ENCODE measurements at places on chromosomes 4 and X. TPM values are rescaled to one million over a fixed set of nuclear protein-coding genes. Genes with fewer than 3 reads are reported as not detected.

The SPANXD gene
- not detected for total RNA-seq

The PGM2 gene
- 30.7 TPM for total RNA-seq

The CT45A5 gene
- total RNA-seq = not detected

The BMP3 gene
- 0.28 TPM for total RNA-seq

DNA sequence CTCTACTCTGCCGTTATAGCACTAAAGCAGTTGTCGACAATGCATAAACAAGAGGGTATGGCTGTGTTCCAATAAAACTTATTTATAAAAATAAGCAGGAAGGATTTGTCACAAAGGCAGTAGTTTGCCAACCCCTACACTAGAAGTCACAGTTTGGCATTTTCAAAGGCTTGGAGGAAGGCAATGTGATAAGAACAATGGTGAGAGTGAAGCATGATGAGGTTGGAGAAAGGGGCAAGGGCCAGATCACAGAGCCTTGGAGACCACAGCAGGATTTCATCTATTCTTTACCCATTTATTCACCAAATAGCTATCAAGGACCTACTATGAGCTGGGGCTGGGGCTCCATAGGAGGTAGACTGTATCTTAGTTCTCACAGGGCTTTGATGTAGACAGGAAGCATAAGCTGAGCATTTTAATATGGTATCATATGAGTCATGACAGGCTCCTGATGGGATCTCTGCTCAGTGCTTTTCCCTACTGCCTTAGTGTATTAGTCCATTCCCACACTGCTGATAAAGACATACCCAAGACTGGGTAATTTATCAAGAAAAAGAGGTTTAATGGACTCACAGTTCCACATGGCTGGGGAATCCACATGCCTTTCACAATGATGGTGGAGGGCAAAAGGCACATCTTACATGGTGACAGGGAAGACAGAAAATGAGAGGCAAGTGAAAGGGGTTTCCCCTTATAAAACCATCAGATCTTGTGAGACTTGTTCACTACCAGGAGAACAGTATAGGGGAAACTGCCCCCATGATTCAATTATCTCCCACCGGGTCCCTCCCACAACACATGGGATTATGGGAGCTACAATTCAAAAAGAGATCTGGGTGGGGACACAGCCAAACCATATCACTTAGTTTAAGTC is 58.9 kb downstream of the PPM1K start:
- no peak for DNase-seq

DNA sequence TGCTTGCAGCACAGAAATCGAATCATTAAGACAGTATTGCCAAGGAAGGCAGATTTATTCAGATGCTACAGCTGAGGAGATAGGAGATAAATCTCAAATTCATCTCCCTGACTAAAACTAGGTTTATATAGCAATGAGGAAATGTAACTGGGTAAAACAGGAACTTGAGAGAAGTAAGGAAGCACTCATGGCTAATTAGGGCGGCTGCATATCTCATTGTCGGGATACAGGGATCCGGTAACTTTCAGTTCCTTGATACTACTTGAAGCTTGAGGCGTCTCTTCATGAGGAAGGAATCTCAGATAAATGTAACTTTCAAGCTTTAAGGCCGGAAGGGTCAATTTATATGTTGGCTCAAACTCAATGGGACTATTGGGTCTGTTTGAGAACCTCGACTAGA is 129.2 kb upstream of the WDR1 start:
- no peak for DNase-seq

DNA sequence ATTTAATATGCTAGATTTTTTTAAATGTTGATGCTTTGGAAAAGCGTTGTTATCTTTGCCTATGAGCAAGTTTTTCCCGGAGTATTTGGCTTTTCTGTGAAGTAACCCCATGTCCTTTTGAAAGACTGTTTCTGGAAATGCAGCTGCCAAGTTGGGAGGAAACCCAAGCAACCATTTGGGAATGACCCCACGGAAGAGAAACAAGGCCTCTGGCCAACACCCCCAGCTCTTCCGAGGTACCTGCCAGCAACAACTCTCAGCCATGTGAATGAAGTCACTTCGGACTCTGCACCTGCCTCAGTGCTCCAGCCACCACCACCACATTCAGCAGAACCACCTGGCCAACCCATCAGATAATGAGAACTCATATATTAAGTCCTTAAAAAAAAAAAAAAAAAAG is 36.2 kb upstream of the DHRSX start:
- no peak for DNase-seq

DNA sequence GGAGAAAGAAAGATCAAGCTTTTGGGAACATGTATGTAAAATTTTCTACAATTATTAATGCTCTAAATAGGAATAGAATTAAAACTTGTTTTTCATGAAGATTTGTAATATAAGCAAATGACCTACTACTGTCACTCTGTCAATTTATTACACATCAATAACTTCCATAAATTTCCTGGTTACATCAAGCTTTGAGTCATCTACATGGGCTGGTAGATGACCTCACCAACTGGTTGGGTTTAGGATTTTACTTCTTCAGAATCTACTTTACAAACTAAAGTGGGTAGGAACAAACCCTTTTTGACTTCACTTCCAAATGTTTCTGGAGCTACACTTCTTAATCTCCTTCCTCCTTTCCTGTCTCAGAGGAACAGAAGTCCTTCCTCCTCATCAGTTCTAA is 12.0 kb upstream of the LRAT start:
- DNase-seq = no peak

GRCh38 chr4:38930707-38931106 is 63.1 kb downstream of the FAM114A1 start:
- DNase-seq = no peak

DNA sequence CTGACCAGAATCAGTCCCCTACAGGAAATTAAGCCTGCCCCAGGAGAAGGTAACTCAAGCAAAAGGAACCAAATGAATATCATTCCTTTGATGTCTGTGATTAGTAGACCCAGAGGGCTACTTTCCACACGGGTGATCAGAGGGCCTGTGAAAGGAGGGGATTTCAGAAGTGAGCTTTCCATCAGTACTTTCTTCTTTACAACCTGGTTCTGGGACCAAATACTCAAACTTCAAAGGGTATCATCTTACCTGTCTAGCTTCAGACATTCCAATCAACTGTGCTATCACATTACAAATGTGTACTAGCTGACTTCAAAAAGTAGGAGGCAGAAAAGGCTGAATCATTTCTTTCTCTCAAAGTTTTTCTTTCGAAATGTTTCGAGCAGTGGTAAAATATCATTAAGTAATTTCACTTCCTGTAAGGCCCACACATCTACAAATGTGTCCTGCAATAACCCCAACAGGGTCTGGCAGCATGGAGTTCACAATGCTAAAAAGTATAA is 23.9 kb downstream of the ACSL4 start:
- peak; percentile 83 for DNase-seq

DNA sequence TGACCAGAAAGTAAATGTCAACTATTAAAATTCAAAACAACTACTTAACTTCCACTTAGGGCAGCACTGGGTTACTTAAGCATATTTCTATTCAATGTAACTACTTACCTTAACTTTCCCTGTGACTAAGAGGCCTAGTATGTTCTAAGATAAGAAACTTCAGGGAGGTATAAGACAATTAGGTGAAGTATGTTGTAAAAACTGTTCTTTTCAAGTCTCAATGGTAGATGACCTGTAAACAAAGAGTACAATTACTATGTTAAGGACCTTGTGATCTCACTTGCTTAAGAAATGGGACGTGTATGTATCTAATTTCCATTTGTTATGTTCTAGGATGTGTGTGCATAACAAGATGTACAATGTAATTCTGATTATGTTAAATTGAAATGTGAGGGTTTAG is 960.5 kb downstream of the CCSER1 start:
- no peak for DNase-seq

DNA sequence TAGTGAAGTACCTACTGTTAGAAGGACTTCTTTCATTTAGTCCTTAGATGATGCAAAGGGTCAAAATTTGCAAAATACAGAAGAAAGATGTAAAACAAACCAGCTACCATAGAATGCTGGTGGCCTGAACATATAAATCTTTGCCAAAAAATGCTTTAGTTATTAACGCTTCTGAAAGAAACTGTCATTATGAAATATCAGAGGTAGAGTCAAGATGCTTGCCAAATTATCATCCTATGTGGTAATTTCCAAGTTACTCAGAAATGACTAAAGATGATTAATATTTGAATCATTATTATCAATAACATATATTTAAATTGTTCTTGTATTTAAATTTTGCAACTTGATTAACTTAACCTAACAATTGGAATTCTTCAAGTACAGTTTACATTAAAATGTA is 588.4 kb upstream of the FAM241A start:
- no peak for DNase-seq

DNA sequence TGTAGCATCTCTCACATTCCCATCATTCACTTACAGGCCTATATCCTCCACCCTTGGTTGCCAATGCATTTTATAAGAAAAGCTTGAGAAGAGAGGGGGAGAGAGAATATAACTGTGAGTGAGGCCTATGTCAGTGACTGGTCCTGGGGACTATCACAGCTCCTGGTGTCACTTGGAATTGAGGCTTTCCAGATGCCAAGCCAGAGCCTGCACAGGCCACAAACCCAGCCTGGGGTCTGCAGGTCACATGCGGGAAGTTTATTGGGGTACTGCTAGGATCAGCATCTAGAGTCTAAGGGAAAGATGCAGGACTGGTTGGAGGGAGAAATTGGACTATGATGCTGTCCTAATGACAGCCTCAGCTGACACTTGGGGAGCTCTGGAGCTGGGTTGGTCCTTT is 47.6 kb downstream of the RTL5 start:
- DNase-seq = no peak

DNA sequence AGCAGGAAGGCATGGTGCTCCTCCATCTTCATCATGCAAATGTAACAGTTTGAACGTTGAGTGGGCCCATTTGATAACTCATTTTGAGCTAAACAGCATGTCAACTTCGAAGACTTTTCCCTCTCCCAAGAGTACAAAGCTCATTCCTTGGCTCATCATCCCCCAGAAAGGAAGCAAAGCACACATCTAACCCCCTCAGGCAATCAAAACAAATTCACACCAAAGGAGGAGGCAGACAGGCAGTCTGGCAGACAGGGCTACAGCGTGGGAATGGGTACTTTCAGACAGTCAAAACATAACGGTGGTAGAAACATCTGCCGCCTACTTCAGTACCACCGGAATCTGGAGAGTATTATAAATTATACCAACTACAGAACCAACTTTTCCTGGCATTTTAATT is 81.7 kb downstream of the PCDH19 start:
- DNase-seq = no peak

DNA sequence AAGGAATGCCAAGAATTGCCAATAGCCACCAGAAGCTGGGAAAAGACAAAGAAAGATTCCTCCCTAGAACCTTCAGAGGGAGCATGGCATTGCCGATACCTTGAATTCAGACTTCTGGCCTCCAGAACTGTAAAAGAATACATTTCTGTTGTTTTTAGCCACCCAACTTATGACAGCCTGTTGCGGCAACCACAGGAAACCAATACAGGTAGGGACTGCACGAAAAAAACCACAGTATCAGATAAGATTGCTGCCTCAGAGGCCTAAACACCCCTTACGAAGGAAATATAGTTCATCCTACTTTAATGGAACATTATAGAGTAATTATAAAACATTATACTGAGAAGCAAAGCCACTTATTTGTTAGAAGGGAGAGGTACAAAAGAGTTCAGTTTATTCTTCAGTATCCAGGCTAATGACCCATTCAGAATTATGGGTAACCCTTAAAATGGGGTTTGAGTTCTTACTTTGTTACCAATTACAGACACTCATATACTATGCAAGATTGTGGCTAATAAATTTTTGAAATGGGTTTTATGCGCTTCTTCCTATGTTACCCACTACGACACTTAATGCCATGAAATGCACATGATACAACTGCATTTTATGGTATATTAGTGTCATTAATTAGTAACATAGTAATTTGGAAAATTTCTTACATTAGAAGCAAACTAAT is 37.4 kb upstream of the SMIM10L2A start:
- no peak for DNase-seq

GRCh38 chrX:19729761-19730160 is 157.6 kb downstream of the SH3KBP1 start:
- no peak for DNase-seq

- no peak for DNase-seq
Observed at GRCh38 chrX:20284992-20285391, 18.3 kb upstream of the RPS6KA3 start.

DNA sequence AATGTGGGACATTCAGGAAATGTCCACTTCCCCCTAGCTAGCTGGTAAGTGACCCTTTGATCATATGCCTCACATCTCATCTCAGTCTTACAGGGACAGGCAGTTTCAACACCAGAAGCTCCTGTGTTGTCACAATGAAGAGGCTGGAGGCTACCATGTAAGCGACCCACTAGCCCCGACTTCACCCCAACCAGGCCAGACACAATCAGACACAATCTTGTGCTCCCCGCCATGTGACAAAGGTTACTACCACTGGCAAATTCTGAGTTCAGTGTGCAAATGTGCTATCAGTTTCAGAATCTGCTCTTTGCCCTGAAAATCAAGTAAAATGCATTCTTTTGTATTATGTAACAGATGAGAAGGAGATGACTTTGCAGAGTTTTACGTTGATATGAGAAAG is 56.9 kb upstream of the STS start:
- DNase-seq = no peak

GRCh38 chr4:85102606-85103005 is 136.1 kb upstream of the WDFY3 start:
- no peak for DNase-seq

DNA sequence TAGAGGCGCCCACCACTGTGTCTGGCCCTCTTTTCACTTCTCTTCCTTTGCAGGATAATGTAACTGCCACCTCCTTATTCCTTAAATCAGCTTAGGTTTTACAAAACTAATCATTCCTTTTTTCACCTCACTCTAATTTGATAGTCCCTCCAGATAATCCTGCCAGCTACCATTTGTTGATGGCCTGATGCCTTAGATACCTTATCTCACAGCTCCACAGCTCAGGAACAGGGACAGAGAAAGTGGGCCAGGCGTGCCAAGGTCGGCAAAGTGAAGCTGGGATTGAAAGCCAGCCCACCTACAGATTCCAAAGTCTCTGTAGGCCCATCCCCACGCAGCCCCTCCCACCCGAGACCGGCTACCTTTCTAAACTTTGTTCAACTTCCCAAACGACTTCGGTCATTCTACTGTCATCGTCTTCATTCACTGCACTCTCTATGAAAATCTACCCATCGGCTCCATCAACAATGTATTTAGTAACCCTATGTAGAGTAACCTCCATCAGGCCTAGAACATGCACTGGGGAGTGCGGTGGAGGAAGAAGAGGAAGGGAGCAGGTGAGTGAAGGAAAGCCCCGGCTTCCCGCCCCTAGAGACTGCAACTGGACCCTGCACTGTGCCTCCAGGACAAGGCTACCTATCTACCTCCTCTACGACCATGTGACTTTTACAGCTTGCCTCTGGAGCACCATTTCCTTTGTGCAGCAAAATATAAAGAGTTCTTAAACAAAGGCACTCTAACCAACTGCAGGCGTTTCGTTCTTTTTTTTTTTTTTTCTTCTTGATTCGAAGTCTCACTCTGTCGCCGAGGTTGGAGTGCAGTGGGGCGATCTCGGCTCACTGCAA is 1.5 kb downstream of the CASP6 start:
- DNase-seq = no peak

- DNase-seq = no peak
Observed at GRCh38 chrX:46572340-46572936, 1.1 kb upstream of the CHST7 start.
